ENCODE measurements at places on chromosomes 1 and 21. TPM values are rescaled to one million over a fixed set of nuclear protein-coding genes. Genes with fewer than 3 reads are reported as not detected.
A peak's percentile ranks its signal among the peaks of the same experiment; 100 is the strongest.

RGSL1 gene
- total RNA-seq: not detected

CYP2J2 gene
- not detected for total RNA-seq

CLDN17 gene
- not detected for total RNA-seq

B3GALT2 gene
- 0.08 TPM for total RNA-seq

AGPAT3 gene
- total RNA-seq: 40.1 TPM

PLEKHO1 gene
- 9.1 TPM for total RNA-seq

FAM163A gene
- not detected for total RNA-seq

DNA sequence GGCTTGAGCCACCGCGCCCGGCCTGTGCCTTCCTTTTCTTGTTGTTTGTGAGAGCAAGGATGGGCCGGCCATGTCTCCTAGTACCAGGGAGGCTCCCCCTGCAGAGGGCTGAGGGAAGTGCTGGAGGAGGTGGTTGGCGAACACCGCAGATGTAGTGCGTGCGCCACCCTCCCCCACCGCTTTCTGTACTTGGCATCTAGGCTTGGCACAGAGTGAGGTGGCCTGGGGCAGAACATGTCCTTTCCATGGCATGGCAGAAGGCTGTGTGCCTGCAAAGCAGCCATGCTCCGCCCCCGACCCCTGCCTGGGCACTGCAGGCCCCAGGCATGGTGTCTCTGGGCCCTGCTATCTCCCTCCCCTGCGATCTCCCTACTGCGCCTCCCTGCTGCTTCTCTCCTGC, 30.7 kb downstream of the ALPL start:
- H3K4me1 ChIP-seq: no peaks in the 10 kb centered on the region
- no peaks in the 10 kb centered on the region for H3K27me3 ChIP-seq
- H3K36me3 ChIP-seq: no peaks in the 10 kb centered on the region
- no peak overlapping the region for H3K4me3 ChIP-seq
- no peak overlapping the region for H3K27ac ChIP-seq
- no peak for DNase-seq

GRCh38 chr1:27676410-27676809, 4.4 kb upstream of the IFI6 start:
- H3K36me3 ChIP-seq: no peaks in the 10 kb centered on the region
- H3K27me3 ChIP-seq: no peaks in the 10 kb centered on the region
- peaks cover 7% of the 10 kb centered on the region for H3K4me1 ChIP-seq
- no peak overlapping the region for H3K4me3 ChIP-seq
- H3K27ac ChIP-seq: no peak overlapping the region

DNA sequence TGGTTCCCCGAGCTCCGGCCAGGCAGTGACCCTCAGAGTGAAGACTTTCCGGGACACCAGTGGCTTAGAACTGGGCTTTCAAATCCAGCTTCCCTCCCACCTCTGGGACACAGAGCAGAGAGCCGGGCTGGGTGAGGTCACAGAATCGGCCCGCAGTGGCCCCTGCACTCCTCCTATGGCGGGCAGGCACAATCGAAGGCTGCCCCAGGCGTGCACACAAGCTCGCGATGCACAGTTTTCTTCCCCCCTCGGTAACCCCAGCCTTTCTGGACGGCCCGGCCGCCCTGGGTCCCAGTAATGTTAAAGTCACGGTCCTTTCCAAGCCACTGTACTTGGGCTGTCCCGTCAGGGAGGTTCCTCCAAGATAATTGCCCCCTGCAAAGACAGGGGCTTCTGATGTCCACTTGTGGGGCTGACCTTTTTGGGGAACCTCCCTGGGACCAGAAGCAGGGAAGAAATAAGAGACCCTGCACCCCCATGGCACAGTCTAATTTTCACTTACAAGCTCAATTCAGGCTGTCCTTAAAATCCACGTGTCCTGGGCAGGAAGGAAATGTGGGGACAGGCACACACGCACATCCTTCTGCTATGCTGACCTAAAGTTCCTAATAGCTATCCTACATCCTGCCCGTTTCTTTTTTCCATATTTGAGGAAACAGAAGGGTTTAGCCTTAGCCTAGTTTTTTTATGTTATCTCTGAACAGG, 13.7 kb downstream of the TFF3 start:
- no peaks in the 10 kb centered on the region for H3K4me1 ChIP-seq
- no peak overlapping the region for H3K4me3 ChIP-seq
- DNase-seq: no peak
- H3K36me3 ChIP-seq: no peaks in the 10 kb centered on the region
- H3K27ac ChIP-seq: no peak overlapping the region

- no peaks in the 10 kb centered on the region for H3K36me3 ChIP-seq
- H3K4me3 ChIP-seq: no peak overlapping the region
- DNase-seq: no peak
- H3K4me1 ChIP-seq: no peaks in the 10 kb centered on the region
Observed at GRCh38 chr21:29007810-29008209, 11.3 kb downstream of the RWDD2B start.

DNA sequence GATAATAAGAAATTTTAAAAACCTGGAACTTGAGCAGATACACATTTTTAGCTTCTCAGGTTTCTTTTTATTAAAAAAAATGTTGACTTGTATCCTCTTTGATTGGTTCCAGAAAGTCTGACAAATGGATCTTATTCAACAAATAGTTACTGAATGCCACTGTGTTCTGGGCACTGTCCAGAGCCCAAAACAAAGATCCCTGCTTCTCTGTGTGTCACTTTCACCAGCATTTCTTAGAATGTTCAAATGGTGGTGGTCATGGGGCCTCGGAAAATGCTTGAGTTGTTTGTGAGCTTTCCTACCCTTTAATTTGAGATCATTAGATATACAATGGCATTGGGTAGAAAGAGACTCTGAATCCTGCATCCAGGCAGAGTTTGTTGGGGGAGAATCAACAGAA, 19.9 kb downstream of the ACTN2 start:
- DNase-seq: no peak
- no peak overlapping the region for H3K4me3 ChIP-seq
- H3K27me3 ChIP-seq: no peaks in the 10 kb centered on the region
- no peak overlapping the region for H3K27ac ChIP-seq
- no peaks in the 10 kb centered on the region for H3K36me3 ChIP-seq

DNA sequence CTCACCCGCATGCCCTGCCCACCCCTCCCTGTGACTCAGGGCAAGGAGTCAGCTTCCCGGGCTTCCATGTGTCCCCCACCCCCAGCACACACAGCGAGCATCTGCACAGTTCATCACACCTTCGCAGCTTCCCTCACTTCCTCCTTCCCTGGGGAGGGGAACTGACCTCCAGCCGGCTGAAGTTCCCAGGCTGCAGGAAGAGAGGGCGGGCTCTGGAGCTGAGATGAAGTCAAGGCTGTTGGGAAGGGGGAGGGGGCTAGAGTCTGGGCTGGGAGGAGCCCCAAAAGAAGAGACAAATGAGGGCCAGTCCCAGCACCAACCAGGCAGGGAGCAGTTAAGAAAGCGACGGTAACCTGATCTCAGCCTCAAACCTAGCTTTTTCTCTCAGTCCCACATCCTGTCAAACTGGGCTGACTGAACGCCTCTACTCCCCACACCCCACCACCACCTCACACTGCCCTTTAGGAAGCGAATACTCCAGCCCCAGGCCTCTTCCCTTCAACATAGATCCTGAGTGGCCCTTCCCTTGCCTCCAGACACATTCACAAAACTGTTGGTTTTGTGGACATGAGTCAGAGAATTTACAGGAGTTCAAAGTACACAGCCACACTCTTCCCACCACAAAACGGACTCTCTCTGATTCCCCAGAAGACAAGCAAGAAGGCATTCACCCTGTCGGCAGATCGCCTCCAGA, 1.8 kb downstream of the RHOC start:
- H3K36me3 ChIP-seq: peaks cover 2% of the 10 kb centered on the region
- DNase-seq: no peak
- peak overlapping the region; percentile 71 for H3K27ac ChIP-seq
- no peaks in the 10 kb centered on the region for H3K27me3 ChIP-seq
- H3K4me3 ChIP-seq: peak overlapping the region; percentile 77

- no peak overlapping the region for H3K4me3 ChIP-seq
- H3K27ac ChIP-seq: no peak overlapping the region
- H3K27me3 ChIP-seq: no peaks in the 10 kb centered on the region
- no peaks in the 10 kb centered on the region for H3K4me1 ChIP-seq
Observed at GRCh38 chr1:247647864-247648263, 31.7 kb downstream of the OR13G1 start.

DNA sequence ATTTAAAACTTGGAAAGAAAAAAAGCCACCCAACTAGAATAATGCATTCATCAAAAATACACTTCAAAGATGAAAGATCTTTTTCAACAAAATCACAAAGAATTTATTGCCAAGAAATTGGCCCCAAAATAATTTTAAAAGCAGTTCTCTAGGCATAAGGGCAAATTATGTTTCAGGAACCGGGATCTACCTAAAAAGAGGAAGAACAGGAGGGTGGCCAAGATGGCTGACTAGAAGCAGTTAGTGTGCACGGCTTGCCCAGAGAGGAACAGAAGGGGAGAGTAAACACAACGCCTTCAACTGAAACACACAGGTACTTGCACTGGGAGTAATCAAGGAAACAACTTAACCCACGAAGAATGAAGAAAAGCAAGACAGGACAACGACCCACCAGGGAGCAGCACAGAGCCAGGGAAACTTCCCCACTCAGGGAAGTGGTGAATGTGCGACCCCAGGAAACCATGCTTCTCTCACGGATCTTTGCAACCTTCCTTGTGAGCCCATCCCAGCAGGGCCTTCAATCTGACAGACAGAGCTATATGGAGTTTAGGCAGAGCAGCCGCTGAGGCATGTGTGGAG, 46.1 kb downstream of the ACKR1 start:
- H3K4me1 ChIP-seq: no peaks in the 10 kb centered on the region
- DNase-seq: no peak
- no peaks in the 10 kb centered on the region for H3K36me3 ChIP-seq
- no peak overlapping the region for H3K4me3 ChIP-seq

GRCh38 chr1:226675715-226676357, 63.2 kb downstream of the ITPKB start:
- no peak for DNase-seq
- peaks cover 7% of the 10 kb centered on the region for H3K4me1 ChIP-seq
- H3K4me3 ChIP-seq: no peak overlapping the region
- H3K27ac ChIP-seq: no peak overlapping the region
- no peaks in the 10 kb centered on the region for H3K27me3 ChIP-seq

DNA sequence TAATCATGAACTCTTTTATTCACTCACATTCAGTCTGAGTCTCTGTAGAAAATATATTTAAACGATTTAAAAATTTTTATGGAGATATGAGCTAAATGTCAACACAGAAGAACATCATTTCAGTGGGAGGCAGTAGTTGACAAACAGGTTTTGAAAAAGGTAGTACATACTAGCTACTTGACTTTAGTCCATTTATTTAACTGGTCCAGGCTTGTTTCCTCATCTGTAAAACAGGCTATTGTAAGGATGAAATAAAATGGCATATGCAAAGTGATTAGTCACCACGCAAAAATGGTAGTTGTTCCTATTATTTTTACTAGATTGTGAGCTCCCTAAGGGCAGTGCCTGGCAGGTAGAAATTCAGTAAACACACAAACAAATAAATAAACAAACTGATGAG, 75.2 kb downstream of the NTPCR start:
- H3K27ac ChIP-seq: no peak overlapping the region
- H3K4me1 ChIP-seq: no peaks in the 10 kb centered on the region
- peaks cover 3% of the 10 kb centered on the region for H3K27me3 ChIP-seq
- no peak overlapping the region for H3K4me3 ChIP-seq
- no peaks in the 10 kb centered on the region for H3K36me3 ChIP-seq
- DNase-seq: no peak

GRCh38 chr1:168991667-168992475, 114.6 kb upstream of the ATP1B1 start:
- no peaks in the 10 kb centered on the region for H3K36me3 ChIP-seq
- no peak for DNase-seq
- H3K27ac ChIP-seq: no peak overlapping the region
- H3K4me1 ChIP-seq: no peaks in the 10 kb centered on the region
- no peak overlapping the region for H3K4me3 ChIP-seq

DNA sequence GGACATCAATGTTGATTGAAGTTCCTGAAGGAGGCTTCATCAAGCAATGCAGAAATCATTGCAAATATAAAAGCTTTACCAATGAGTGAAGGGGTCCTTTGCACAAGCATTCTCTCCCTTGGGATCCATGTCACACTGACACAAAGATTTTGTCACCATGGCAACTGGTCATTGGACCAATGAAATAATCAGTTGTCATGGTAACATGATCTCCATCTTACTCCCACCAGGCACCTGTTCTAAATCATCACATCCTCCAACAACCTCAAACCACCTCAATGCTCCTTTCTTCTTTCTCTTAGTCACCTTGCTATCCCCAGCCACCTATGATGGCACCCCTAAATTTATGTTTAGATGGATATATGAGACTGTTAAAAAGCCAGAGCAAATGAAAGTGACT, 13.5 kb upstream of the FOXJ3 start:
- H3K27ac ChIP-seq: no peak overlapping the region
- no peaks in the 10 kb centered on the region for H3K4me1 ChIP-seq
- DNase-seq: no peak
- no peak overlapping the region for H3K4me3 ChIP-seq
- H3K36me3 ChIP-seq: no peaks in the 10 kb centered on the region
- no peaks in the 10 kb centered on the region for H3K27me3 ChIP-seq

- H3K36me3 ChIP-seq: no peaks in the 10 kb centered on the region
- DNase-seq: no peak
- H3K4me3 ChIP-seq: no peak overlapping the region
- H3K27ac ChIP-seq: no peak overlapping the region
- no peaks in the 10 kb centered on the region for H3K4me1 ChIP-seq
Observed at GRCh38 chr1:114558544-114558943, 22.9 kb downstream of the BCAS2 start.

DNA sequence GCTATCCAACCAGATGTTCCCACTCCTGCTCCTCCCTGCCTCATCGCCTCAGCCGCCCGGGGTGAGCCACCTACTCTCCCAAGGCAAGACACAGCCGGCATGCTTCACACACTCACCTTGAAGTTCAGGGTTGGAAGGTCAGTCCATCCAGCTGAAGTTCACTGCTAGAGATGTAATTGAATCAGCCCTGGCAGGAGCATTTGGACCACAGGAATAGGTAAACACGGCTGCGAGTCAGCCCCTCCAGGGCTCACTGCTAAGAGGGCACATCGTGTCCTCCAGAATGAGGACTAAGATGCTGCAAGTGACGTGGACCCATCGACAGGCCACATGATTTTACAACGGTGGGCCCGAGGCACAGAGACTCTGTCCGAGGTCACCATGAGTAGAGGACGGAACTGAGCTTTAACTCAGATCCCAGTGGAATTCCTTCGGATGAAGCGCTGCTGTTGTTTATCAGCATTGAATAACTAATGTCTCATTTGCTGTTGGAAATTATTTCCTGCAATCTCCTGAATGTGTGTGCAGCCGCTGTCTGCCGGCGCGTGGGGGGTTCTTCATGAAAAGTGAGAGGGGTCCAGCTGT, 41.9 kb downstream of the RSPH1 start:
- no peak overlapping the region for H3K27ac ChIP-seq
- no peaks in the 10 kb centered on the region for H3K27me3 ChIP-seq
- no peaks in the 10 kb centered on the region for H3K4me1 ChIP-seq
- DNase-seq: no peak

GRCh38 chr1:223270155-223270554, 93.8 kb downstream of the SUSD4 start:
- no peak overlapping the region for H3K27ac ChIP-seq
- H3K4me1 ChIP-seq: no peaks in the 10 kb centered on the region
- H3K4me3 ChIP-seq: no peak overlapping the region
- peaks cover 19% of the 10 kb centered on the region for H3K27me3 ChIP-seq

GRCh38 chr1:214615871-214616270, 12.9 kb downstream of the CENPF start:
- H3K27ac ChIP-seq: 0 out of 2 replicates have a peak overlapping the region, but pooled peaks have one; percentile 15
- H3K27me3 ChIP-seq: no peaks in the 10 kb centered on the region
- no peak overlapping the region for H3K4me3 ChIP-seq
- peaks cover 19% of the 10 kb centered on the region for H3K4me1 ChIP-seq

GRCh38 chr1:93681989-93682412, 364 bp upstream of the BCAR3 start:
- H3K4me1 ChIP-seq: peaks cover 25% of the 10 kb centered on the region
- DNase-seq: no peak
- no peaks in the 10 kb centered on the region for H3K36me3 ChIP-seq
- no peaks in the 10 kb centered on the region for H3K27me3 ChIP-seq
- peak overlapping the region; percentile 68 for H3K4me3 ChIP-seq
- peak overlapping the region; percentile 94 for H3K27ac ChIP-seq
